Colonic mucosa (tissue), 4 donors: ENCODE measurements at places on chromosomes 7 and 10.

- no peak for DNase-seq
These were observed 21.6 kb downstream of the SHH start for GRCh38 chr7:155790666-155791065.

DNA sequence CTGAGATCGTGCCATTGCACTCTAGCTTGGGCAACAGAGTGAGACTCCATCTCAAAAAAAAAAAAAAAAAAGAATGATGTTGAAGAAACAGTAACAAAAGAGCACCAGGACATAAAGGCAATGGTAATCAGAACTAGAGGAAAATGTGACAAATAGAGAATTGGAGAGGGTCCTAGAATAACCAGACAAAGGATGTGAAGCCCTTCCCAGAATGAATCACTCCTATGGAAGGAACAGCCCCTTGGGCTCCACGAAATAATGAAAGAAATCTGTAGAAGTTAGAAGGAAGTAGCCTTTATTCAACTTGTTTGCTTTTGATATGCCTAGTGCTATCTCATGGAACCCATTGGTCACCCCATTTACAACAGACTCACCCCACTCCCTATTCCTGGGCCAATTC, 169.2 kb downstream of the SUGCT start:
- DNase-seq, result no peak

GRCh38 chr10:12984165-12984747, 17.3 kb downstream of the CCDC3 start:
- no peak for DNase-seq

- no peak for DNase-seq
These were observed 45.8 kb downstream of the EXOC6 start for GRCh38 chr10:92894081-92894655.

DNA sequence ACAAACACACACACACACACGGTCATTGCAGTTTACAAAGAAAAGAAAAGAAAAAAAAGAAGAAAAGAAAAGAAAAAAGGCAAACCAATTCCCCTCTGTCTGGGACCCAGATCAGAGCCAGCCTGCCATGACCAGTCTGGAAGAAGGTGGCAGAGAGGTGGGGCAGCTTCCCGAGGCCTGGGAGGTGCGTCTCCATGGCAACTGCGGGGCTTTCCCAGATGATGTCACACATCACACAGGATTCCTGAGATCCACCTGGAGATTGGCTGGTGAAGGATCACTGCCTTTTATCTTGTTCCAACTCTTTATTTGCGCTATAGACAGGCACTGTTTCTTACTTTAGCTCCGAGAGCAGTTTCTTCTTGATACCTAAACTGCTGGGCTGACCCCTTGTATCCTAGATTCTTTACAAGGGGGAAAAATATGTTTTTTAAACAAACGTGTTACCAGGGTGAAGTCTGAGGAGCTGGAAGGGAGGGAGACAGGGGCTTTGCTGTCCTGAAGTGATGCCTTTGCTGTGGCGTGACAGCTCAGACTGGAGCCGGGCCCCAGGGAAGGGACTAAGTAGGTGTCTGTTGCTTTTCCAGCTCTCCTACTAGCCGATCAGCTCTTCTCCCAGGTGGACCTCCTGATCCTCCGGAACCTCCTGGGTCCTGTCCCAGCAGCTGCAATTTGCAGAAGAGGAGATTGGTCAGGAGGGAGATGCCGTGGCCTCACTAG, 298.5 kb downstream of the KLF6 start:
- peak; percentile 93 for DNase-seq
